ENCODE measurements at places on chromosomes 2 and 18. TPM values are rescaled to one million over a fixed set of nuclear protein-coding genes. Genes with fewer than 3 reads are reported as not detected.

DNA sequence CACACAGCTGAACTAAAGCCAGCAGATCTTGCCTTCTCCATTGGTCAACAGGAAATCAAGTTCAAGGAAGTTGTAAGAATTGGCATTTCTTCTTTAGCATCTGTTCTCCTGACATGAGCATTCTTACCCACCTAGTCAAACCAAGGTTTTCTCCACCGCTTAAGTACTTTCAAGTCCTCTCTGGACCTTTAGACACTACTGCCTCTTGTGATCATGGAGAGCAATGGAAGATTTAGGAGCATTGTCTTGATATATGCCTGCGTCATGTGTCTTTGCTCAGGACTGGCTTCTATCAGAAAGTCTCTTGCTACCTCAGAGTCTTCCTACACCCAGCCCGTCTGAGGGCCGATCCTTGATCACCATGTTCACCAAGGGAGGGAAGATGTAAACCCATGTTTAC is 262.2 kb downstream of the PHLPP1 start:
- DNase-seq: no peak

L3MBTL4 gene
- not detected for total RNA-seq

- DNase-seq: no peak
Observed at GRCh38 chr18:61541673-61542072, 208.4 kb downstream of the CDH20 start.

TMEM169 gene
- total RNA-seq: 19.4 TPM

- DNase-seq: no peak
Observed at GRCh38 chr2:59390581-59390980, 1149.5 kb upstream of the FANCL start.

DNA sequence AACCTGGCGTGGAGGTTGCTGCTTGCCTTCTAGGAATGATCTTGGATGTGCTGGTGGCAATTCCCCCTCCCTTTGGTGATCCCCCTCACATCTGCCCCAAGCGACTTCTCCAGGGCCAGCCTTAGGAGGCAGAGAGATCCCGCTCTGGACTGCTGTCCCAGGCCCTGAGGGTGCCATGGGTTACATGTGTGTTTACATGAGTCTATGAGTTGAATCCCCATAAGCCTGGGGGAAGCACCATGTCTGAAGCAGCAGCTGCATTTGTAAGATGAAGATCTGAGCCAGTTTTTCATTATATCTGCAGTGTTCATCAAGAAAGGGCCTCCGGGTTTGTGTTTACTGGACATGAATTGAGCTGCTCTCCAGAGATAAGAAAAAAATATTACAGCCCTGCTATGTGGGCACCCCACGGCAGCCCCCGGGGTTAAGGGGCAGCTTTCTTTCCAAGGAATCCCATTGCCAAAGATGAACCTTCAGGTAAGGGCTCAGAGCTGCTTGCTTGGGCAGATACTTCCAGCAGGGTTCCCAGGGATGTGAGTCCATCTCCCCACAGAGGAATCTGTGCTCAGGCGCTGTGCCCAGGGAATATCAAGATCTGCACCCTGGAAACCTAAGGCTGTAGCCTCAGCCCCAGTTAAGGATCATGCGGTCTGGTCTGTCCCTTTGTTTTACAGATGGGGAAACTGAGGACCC is 46.0 kb downstream of the MRPS5 start:
- no peak for DNase-seq

DNA sequence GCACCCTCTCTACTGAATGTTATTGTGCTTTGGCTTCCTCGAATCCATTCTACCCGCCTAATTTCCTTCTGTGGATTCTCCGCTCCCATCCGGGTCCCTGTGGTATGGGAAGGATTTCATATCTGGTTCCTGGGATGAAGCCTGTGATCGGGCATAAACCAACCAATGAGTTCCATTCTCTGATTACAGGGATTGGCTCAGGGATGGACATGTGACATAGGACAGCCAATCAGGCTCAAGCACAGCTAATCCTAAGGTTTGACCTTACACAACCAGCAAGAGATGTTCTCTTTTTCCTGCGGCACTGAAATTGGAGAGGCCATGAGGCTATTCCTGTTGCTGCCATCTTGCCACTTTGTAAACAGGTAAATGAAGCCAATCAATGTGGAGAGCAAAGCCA is 168.1 kb upstream of the SMAD2 start:
- DNase-seq: no peak

TEKT4 gene
- not detected for total RNA-seq

- DNase-seq: no peak
Observed at GRCh38 chr18:23591011-23591410, 4.7 kb upstream of the NPC1 start.

BMP10 gene
- not detected for total RNA-seq

GRCh38 chr2:163347982-163348856 is 387.6 kb downstream of the FIGN start:
- peak; percentile 99 for DNase-seq

SRD5A2 gene
- 0.19 TPM for total RNA-seq

- no peak for DNase-seq
Observed at GRCh38 chr2:209808521-209808920, 36.9 kb downstream of the UNC80 start.

GRCh38 chr2:113212245-113213060 is 38.7 kb downstream of the PSD4 start:
- no peak for DNase-seq

LYPD6 gene
- 2.4 TPM for total RNA-seq

GRCh38 chr2:25567406-25567805 is 106.0 kb downstream of the DTNB start:
- DNase-seq: peak; percentile 48

- peak; percentile 70 for DNase-seq
Observed at GRCh38 chr2:159290289-159290907, 3.9 kb upstream of the WDSUB1 start.

DNA sequence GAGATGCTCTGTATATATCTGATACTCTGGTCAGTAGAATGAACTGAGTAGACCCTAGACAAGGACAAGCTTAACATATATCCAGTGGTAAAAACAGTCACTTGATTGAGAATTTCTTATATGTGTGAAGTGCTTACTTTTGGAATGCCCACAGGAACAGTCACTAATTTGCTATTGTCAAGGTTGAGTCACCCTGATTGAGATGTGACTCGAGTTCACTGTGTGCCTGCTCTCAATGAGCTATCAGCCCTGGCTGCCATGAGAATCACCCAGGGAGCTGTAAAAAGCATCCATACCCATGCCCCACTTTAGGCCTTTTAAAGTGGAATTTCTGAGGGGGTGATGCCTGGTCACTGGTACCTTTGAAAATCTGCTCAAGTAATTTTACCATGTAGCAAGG is 283.7 kb downstream of the SUCLG1 start:
- no peak for DNase-seq

DIPK1C gene
- not detected for total RNA-seq

- DNase-seq: no peak
Observed at GRCh38 chr2:120737340-120738101, 1.9 kb downstream of the GLI2 start.

GRCh38 chr2:163828771-163829170 is 93.0 kb upstream of the FIGN start:
- no peak for DNase-seq

GRCh38 chr2:171210864-171211431 is 50.3 kb upstream of the TLK1 start:
- DNase-seq: no peak

DNA sequence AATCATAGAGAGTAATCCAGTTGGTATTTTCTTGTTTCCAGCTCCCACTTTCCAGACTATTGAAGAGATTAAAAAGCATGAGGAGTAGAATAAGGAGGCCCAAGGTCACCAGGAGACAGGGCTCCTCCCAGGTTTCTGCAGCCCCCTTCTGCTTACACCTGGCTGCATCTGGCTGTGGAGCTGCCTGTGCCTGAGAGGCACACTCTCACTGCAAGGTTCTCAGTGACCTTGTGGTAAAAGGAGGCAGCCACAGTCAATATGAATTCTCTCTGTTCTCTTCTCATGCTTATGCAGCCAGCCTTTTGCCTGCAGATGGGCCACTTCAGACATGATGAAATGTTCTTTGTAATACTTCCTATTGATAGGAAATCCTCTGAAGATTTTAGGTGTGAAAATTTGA is 233.7 kb downstream of the MYO3B start:
- no peak for DNase-seq

GRCh38 chr18:8778824-8779223 is 73.5 kb downstream of the MTCL1 start:
- no peak for DNase-seq

DNA sequence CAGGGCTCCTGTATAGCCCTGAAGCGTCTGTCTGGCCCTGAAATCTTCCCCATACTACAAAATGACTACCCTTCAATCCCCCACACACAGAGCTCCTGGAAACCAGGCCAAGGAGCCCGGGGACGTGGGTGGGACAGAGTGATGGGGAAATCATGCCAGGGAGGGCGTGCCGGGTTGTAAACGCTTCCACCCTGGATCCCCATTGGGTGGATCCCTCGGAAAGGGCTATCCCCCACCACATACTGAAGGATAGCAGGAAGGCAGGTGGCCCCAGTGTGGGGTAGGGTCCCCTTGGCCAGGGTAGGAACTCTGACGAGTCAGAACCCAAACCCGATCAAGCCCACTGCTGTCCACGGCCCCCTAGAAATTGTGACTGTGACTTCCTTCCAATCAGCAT is 91.7 kb downstream of the INHBB start:
- no peak for DNase-seq

SEPTIN10 gene
- 33.8 TPM for total RNA-seq

GRCh38 chr2:136206613-136207012 is 88.7 kb upstream of the CXCR4 start:
- peak; percentile 9 for DNase-seq

DNA sequence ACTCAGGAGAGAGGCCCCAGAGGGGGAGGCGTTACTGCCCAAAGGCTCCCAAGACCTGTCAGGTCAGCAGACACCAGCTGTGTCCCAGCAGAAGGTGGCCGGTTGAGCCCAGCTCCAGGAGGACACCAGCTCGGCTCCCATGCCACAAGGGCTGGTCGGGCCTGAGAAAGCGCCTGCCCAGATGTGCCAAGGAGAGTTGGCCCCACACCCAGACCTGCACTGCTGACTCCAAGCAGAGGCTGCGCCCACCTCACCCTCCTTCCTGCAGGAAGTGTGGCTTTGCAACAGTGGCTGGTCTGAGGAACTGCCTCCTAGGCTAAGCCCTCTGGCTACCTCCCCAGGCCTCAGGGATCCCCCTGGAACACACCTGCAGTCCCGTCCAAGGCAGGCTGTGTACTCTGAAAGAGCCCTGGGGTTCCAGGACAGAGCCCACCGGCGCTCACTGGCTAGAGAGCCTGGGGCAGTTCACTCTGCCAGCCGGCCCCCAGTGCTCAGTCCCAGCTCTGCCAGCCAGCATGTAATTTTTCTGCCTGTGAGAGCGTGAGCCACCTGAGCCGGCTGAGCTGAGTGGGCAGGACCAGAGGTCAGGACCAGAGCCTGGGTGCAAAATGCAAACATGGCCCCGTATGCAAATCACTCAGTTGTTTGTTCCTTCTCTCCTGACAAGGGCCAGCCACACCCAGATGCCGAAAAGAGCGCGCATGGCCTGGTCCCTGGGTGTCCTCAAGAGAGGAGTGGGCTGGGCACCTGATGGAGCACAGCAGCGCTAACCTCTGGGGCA is 36.9 kb upstream of the PTMA start:
- DNase-seq: no peak

ZBTB7C gene
- total RNA-seq: 26.6 TPM

DNA sequence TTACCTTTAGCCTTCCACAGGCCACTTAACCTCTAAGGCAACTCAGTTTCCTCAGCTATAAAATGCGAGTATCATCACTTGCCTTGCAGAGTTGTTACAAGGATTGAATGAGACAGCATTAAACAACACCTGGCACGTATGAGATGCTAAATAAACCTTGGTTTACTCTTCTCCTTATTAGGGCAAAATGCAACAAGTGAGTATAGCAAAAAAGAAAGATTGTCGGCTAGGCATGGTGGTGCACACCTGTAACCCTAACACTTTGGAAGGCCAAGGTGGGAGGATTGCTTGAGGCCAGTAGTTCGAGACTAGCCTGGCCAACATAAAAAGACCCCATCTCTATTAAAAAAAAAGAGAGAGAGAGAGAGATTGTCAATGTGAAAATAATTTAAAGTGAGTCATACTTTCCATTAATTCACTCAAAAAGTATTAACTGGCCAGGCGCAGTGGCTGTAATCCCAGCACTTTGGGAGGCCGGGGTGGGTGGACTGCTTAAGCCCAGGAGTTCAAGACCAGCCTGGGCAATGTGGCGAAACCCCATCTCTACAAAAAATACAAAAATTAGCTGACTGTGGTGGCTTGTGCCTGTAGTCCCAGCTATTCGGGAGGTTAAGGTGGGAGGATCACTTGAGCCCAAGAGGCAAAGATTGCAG is 8.0 kb downstream of the ATAD2B start:
- no peak for DNase-seq

GRCh38 chr2:190947711-190948251 is 66.2 kb downstream of the STAT1 start:
- DNase-seq: peak; percentile 69

- DNase-seq: no peak
Observed at GRCh38 chr2:106175086-106175850, 18.8 kb downstream of the UXS1 start.

PLB1 gene
- 0.31 TPM for total RNA-seq

KCNS3 gene
- total RNA-seq: 8.8 TPM

DNA sequence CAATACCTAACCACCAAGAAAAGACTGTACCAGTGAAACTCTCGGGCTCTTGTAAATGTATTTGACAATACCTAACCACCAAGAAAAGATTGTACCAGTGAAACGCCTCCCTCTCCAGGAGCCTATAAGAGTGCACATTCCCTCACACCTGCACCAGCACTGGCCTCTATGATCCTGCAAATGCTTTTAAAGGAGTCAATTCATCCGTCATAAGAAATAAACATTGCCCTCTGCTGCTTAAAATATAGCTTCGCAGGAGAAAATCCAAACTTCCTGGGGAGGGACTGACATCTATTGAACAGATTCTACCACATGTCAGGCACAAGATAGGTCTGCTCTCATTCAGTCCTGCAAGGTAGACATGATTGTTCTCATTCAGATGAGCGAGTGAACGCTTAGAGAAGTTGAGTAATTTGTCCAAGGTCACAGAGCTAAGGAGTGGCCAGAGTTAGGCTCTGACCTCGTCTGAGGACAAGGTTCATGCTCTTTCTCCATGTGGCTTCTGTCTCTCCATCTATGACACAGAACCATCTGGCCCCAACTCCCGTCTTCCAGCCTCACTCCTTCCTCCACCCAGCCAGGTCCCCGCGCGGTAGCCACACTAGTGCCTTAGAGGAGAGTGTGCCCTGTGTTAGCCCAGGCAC is 38.7 kb downstream of the MCFD2 start:
- peak; percentile 81 for DNase-seq

GRCh38 chr18:48131042-48131441 is 200.6 kb upstream of the SMAD2 start:
- DNase-seq: no peak

- DNase-seq: no peak
Observed at GRCh38 chr2:73776381-73776780, 3.5 kb downstream of the DUSP11 start.

SP110 gene
- 15.1 TPM for total RNA-seq

CHAC2 gene
- total RNA-seq: 9.4 TPM

SPHKAP gene
- total RNA-seq: not detected

All from myocyte (in vitro differentiated cells).